ENCODE measurements at places on chromosomes 7 and 10. TPM values are rescaled to one million over a fixed set of nuclear protein-coding genes. Genes with fewer than 3 reads are reported as not detected.

MAGI2 gene
- 0.26 TPM for total RNA-seq

DNA sequence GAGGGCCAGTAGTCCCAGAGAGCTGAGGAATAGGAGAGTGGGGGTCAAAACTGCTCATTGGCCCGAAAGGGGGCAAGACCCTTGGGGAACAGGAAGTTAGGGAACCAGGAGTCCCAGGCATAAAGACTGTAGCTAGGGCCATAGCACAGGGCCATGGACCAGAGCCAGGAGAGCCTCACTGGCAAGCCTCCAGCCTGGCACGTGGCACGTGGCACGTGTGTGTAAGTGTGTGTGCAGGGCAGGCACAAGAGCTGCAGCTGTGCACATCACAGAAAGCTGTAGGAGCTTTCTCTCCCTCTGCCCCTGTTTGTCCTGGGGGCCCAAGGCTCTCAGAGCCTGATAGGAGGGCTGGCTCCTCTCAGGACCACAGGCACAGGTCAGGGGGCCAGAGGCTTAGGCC lies 47.8 kb upstream of the SLF2 start:
- peaks cover 5% of the 10 kb centered on the region for H3K27me3 ChIP-seq
- DNase-seq = no peak
- no peaks in the 10 kb centered on the region for H3K36me3 ChIP-seq
- H3K4me3 ChIP-seq = no peak overlapping the region
- H3K27ac ChIP-seq = no peak overlapping the region

GRCh38 chr7:732094-732541 lies 5.0 kb upstream of the PRKAR1B start:
- no peak overlapping the region for H3K4me3 ChIP-seq
- H3K4me1 ChIP-seq = no peaks in the 10 kb centered on the region
- DNase-seq = no peak
- H3K36me3 ChIP-seq = peaks cover 4% of the 10 kb centered on the region
- H3K27me3 ChIP-seq = no peaks in the 10 kb centered on the region

DNA sequence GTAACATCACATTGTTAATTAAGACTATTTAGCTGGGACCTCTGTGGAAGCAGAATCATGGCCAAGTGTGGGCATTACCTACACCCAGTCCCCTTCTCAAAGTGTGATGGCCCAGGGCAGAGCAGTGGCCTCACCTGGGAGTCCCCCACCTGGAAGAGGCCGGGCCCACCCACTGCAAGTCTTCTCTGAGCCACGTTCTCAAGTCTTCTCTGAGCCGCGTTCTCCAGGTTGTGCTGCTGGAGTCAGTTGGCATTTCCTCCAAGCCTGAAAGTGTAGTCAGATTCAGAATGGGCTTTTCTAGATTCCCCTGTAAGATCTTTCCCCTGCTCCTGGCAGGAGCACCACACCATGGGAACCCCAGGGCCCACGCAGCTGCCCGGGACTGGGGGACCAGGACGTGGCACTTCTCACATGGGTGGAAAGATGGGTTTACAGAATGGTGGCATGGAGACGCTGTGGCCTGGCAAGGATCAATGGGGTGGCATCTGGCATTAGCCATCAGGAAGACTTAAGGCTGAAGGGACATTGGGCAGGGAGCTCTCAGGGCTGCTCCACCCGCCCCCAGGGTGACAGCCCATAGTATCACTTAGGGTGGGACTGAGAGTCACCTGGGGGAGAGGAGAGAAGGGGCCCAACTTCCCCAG lies 68.0 kb downstream of the MKI67 start:
- H3K27ac ChIP-seq = no peak overlapping the region
- H3K27me3 ChIP-seq = no peaks in the 10 kb centered on the region
- peaks cover 31% of the 10 kb centered on the region for H3K4me1 ChIP-seq
- H3K4me3 ChIP-seq = no peak overlapping the region
- peaks cover 25% of the 10 kb centered on the region for H3K36me3 ChIP-seq
- DNase-seq = no peak

Data from CD8-positive, alpha-beta memory T cell (primary cell).